Hepatocyte (in vitro differentiated cells): ENCODE measurements at places on chromosomes 5 and 9. TPM values are rescaled to one million over a fixed set of nuclear protein-coding genes. Genes with fewer than 3 reads are reported as not detected.

Gene PLEKHG4B
- polyA plus RNA-seq: 3.6 and 6.7 TPM in 2 replicates

Gene DMRT2
- not detected in 2 replicates for polyA plus RNA-seq

Gene TRIM7
- polyA plus RNA-seq: 0.35 TPM in 1 of 2 replicates, not detected in the other

DNA sequence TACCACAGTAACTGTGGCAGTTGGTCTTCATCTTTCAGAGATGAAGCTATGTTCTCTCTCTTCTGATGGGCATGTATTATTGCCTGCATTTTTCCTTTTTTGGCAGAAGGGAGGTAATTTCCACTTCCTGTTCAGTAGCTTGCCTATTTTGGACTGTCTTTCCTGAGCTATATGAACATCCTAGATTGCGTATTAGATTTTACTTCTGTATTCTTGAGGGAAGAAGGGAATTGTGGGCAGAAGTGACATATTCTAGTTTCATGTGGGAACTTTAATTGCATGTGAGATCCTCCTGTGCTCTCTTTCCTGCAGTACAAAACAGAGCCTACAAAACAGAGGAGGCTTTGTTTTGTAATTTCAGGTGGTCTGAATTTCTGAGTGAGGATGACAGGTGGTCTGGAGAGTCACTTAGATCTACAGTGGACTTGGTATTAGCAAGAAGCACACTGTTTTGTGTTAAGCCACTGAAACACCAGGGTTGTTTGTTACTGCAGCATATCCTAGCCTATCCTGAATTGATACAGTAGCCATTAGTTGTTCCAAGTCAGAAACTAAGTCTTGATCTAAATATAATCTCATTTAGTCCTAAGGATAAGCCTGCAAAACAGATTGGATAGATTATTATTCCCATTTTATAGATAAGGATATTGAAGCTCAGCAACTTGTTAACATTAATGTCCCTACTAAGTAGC is 68.1 kb downstream of the AOPEP start:
- H3K4me1 ChIP-seq: peaks cover 22% of the 10 kb centered on the region
- no peak overlapping the region for H3K27ac ChIP-seq
- no peaks in the 10 kb centered on the region for H3K27me3 ChIP-seq
- no peaks in the 10 kb centered on the region for H3K36me3 ChIP-seq
- no peak overlapping the region for H3K4me3 ChIP-seq
- DNase-seq: no peak

GRCh38 chr9:136232969-136233368 is 12.6 kb downstream of the QSOX2 start:
- DNase-seq: no peak
- H3K4me3 ChIP-seq: no peak overlapping the region
- H3K36me3 ChIP-seq: no peaks in the 10 kb centered on the region
- H3K27ac ChIP-seq: no peak overlapping the region
- H3K4me1 ChIP-seq: no peaks in the 10 kb centered on the region

DNA sequence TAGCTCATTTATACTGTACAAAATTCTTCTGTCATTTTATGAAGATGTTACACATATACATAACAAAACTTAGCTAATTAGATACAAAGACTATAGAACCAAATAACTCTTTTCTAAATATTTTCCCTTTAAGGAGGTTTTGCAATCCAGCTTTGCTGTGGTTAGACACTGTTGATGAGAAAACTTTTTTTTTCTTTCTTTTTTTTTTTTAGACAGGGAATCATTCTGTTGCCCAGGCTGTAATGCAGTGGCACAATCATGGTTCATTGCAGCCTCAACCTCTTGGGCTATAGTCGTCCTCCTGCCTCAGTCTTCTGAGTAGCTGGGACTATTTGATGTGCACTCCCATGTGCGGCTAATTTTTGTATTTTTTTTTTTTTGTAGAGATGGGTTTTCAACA is 38.5 kb upstream of the CDKN2B start:
- no peak overlapping the region for H3K4me3 ChIP-seq
- H3K4me1 ChIP-seq: no peaks in the 10 kb centered on the region
- DNase-seq: no peak
- H3K36me3 ChIP-seq: no peaks in the 10 kb centered on the region

- DNase-seq: no peak
- H3K4me3 ChIP-seq: no peak overlapping the region
- no peak overlapping the region for H3K27ac ChIP-seq
- no peaks in the 10 kb centered on the region for H3K36me3 ChIP-seq
- no peaks in the 10 kb centered on the region for H3K27me3 ChIP-seq
- peaks cover under 1% of the 10 kb centered on the region for H3K4me1 ChIP-seq
Observed at GRCh38 chr5:103066326-103066725, 53.6 kb downstream of the GIN1 start.

GRCh38 chr5:181152406-181152805 is 5.0 kb downstream of the OR2V2 start:
- H3K27ac ChIP-seq: no peak overlapping the region
- peaks cover 16% of the 10 kb centered on the region for H3K27me3 ChIP-seq
- H3K4me3 ChIP-seq: no peak overlapping the region

- H3K27me3 ChIP-seq: no peaks in the 10 kb centered on the region
- H3K4me3 ChIP-seq: no peak overlapping the region
- DNase-seq: no peak
- H3K27ac ChIP-seq: no peak overlapping the region
- no peaks in the 10 kb centered on the region for H3K4me1 ChIP-seq
Observed at GRCh38 chr5:132098151-132098594, 24.6 kb downstream of the CSF2 start.

DNA sequence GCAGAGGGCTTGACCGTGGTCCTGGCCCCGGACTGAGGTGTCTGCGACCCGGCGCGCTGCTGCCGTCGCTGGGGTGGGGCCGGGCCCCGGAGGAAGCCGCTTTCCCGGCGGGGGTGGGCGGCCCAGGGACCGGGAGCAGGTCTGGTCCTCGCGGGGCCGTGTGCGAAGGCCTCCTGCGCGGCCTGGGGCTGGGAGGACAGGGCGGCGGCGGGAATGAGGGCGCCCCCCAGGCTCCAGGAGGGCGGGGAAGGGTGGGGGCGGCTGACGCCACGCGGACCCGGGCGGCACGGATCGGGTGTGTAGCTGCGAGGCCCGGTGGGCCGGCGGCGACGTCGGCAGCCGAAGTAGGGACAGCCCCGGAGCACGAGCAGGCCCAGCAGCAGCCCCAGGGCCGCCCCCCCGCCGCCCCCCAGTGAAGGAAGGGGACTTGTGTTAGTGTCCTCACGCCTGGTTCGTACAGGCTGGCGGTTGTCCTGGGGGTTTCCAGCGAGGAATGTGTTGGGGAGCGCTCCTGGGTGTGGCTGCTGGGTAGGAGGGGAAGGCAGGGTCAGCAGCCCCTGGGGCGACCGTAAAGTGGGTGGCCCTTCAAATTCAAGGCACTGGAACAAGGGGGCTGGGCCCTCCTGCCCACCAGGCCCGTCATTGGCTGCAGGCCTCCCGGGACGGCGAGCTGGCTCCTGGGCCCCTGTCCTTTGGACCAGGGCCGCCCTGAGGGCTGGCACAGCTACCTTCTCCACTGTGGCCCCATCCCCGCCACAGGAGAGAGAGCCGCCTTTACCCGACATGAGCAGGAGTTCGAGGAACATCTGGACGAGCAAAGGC is 597 bp upstream of the TMEM250 start:
- H3K36me3 ChIP-seq: no peaks in the 10 kb centered on the region
- H3K27me3 ChIP-seq: no peaks in the 10 kb centered on the region
- H3K4me3 ChIP-seq: peak overlapping the region; percentile 69
- H3K4me1 ChIP-seq: peaks cover 18% of the 10 kb centered on the region

GRCh38 chr9:95129476-95130291 is 187.8 kb downstream of the FANCC start:
- no peaks in the 10 kb centered on the region for H3K36me3 ChIP-seq
- no peaks in the 10 kb centered on the region for H3K27me3 ChIP-seq
- H3K4me3 ChIP-seq: no peak overlapping the region
- H3K4me1 ChIP-seq: peaks cover 62% of the 10 kb centered on the region

DNA sequence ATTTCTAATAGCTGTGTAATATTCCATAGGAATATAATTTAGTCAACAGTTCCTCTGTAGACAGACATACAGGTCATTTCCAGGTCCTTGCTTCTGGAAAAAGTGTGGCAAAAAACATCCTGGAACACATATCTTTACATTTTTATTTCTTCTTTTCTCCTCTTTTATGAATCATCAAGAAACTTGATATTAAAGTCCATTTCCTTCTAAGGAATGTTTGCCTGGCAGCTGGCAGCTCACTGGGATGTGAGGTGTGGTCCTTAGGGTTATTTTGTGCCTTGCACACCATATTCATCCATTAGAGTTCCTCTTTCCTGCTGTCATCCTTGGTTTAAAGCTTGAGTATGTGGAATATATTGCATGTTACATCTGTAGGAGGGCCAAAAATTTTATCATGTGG is 122.0 kb downstream of the GALNT10 start:
- H3K27ac ChIP-seq: no peak overlapping the region
- no peak overlapping the region for H3K4me3 ChIP-seq
- H3K27me3 ChIP-seq: no peaks in the 10 kb centered on the region
- H3K36me3 ChIP-seq: no peaks in the 10 kb centered on the region

- peak overlapping the region; percentile 92 for H3K27ac ChIP-seq
- peak overlapping the region; percentile 86 for H3K4me3 ChIP-seq
- peaks cover 14% of the 10 kb centered on the region for H3K4me1 ChIP-seq
- peak; percentile 93 for DNase-seq
- no peaks in the 10 kb centered on the region for H3K36me3 ChIP-seq
Observed at GRCh38 chr9:136847826-136848392, 1.3 kb upstream of the PHPT1 start.
